ENCODE measurements at places on chromosomes 3 and 15. TPM values are rescaled to one million over a fixed set of nuclear protein-coding genes. Genes with fewer than 3 reads are reported as not detected.

- no peak for DNase-seq
Measured at GRCh38 chr3:119729996-119730395, 27.2 kb downstream of the CFAP91 start.

DNA sequence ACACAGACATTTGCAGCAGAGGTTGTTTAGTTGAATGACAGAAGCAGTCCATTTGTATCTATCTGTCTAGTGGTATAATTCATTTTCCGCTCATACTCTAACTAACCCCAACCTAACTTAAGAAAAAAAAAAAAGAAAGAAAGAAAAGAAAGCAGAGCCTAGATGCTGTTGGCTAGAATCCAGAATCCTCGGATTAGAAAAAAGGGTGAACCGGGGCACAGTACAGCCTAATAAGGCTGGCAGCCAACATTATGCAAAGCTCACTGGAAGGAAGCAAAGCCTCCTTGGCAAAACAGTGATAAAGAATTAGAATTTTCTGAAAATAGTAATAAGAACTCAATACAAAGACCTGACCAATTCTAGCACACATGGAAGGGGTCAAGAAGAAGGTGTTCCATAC, 640.8 kb downstream of the TUSC7 start:
- DNase-seq = no peak

GRCh38 chr3:10506696-10507095, 1.3 kb upstream of the ATP2B2 start:
- no peak for DNase-seq

- DNase-seq = no peak
Measured at GRCh38 chr3:94460931-94461330, 398.1 kb downstream of the NSUN3 start.

DNA sequence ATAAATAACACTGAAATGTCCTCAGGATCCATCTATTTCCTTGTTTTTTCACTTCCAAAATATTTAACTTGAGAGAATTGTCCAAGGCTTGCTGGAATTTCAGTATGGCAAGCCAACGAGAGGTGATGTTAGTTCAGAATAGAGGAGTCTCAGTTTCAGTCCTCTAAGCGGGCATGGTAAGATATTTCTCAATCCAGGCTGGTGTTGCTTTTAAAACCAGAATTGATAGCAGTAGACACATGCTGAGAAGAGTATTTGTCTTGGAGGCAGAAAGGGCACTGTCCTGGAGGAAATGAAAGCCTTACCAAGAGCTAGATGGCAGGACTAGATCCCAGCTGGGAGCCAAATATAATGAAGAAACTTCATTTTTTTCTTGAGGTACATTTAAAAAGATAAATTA, 23.1 kb downstream of the PHLDB2 start:
- no peak for DNase-seq

DNA sequence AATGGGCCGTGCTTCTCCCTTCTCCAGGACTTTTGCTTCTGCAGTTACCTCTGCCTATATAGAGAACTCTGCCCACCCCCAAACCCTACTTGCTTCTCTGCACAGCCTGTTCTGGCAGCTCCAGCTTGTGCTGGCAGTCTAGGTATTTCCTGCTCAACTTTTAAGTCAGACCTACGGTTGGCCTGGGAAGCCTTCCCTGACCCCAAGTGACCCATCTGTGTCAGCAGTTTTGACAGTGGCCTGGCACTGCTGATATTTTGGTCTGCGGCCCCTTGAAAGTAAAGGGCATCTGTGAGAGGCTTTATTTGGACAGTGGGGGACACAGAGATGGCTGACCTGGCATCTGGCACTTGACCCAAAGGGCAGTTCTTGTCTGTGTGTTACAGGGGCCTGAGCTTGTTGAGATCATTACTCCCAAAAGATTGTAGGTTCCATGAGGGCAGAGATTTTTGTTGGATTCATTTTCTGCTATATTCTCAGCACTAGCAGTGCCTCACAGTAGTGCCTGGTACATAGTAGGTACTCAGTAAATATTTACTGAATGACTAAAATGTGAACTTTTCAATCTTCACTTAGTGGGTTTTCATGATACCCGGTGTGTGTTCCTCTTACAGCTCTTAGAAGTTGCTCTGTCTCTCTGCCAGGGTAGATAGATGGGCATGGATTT, 55.2 kb upstream of the TRAK1 start:
- DNase-seq = no peak

GRCh38 chr3:136802481-136802996, 16.4 kb upstream of the SLC35G2 start:
- no peak for DNase-seq

DNA sequence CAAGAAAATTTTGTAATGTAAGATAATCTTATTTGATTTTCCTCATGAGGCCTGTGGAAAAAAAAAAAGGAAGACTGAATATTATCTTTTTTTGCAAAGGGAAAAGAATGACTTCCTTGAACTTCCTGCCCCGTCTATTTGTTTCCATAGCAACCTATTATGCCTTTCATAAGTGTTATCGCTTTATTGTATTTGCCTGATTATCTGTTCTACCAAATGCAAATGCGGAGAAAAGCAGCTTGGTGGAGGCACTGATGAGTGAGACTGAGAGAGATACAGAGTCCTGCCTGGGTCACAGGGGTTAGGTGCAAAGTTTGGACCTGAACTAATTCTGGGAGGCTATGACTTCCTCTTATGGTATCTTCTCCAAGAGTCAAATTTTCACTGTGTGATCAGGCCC, 334.0 kb upstream of the KCNMB2 start:
- DNase-seq = no peak

- peak; percentile 15 for DNase-seq
Measured at GRCh38 chr3:23004971-23005370, 198.2 kb upstream of the UBE2E2 start.

DNA sequence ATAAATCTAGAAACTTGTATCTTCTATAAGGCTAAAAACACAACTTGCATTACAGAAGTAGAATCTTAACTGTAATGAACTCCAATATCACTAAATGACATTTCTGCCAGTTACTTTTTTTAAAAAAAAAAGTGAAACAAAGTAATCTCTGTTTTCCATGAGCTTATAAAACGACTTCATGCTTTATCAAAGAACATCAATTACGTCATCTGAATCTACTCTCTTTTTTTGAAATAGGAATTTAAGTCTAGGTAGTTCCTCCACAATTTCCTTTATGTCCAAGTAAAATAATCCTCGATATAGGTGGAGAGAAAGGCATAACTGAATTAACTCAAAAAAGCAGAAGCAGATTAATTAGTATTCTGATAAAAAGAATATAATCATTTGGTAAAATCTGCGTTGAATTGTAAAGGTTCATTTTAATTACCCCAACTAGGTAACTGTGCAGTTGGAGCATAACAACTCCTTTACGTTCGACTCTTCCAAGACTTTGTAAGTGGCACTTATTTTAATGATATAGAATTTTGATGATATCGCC, 1.4 kb downstream of the UACA start:
- DNase-seq = no peak

DNA sequence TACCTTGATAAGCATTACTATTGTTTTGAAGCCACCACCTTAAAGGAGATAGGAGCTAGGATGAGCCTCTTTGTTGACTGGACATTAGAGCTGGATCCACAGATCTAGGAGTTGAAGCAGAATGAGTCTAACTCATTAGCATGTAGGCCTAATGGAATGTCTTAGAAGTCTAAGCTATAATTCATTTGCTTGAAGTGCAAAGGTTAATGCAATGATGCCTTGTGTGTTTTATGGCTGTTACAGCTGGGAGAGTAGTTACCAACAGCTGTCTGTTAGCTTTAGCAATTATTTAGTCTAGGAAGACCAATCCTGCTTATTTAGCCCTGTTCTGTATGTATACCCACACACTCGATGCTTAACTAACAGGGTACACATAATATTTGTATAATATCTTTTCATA, 419.3 kb downstream of the TUSC7 start:
- DNase-seq = no peak

- DNase-seq = no peak
Measured at GRCh38 chr3:157819270-157820156, 286.7 kb downstream of the SHOX2 start.

GRCh38 chr3:122294359-122294758, 30.7 kb upstream of the CSTA start:
- DNase-seq = no peak

DNA sequence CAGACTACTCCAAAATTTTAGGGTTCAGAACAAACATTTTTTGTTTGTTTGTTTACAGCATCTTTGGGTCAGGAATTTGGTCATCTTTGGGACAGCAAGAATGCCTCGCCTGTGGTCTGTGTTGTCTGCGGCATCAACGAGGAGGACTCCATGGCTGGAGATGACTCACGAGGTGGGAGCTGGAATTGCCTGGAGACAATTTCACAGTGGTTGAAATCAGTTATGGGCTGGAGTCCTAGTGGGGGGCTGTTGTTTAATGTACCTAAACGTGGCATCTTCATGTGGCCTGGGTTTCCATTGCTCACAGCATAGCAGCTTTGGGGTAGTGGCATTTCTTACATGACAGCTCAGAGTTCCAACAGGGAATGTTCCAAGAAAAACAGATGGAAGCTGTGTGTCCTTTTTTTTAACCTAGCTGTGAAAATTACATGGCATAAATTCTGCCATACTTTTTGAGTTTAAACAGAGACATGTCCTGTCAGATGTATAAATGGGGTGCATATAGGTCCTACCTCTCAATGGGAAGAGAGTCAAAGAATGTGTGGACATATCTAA, 507.3 kb upstream of the CBLB start:
- no peak for DNase-seq

DNA sequence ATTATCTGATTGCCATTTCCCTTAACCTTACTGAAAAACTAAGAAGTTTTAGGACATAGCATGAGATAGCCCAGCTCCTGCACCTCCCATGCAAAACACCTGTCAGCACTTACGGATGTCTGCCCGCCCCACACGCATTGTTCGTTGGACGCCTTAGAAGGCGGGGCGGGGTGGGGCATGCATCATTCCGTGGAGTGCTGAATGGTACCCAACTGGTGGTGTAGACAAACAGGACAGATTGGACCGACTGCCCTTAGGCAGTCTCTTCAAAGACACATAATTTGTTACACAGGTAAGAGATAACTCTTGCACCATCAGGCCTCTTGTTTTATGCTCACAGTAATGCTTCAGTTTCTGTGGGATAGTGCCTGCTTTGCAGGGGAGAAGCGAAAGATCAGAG, 93.8 kb downstream of the SMAD6 start:
- no peak for DNase-seq

GRCh38 chr15:81894061-81894460, 151.8 kb downstream of the MEX3B start:
- no peak for DNase-seq

GRCh38 chr3:122916580-122916979, 111.0 kb downstream of the SEMA5B start:
- DNase-seq = no peak

GRCh38 chr15:48177383-48177765, 721 bp downstream of the MYEF2 start:
- peak; percentile 48 for DNase-seq

DNA sequence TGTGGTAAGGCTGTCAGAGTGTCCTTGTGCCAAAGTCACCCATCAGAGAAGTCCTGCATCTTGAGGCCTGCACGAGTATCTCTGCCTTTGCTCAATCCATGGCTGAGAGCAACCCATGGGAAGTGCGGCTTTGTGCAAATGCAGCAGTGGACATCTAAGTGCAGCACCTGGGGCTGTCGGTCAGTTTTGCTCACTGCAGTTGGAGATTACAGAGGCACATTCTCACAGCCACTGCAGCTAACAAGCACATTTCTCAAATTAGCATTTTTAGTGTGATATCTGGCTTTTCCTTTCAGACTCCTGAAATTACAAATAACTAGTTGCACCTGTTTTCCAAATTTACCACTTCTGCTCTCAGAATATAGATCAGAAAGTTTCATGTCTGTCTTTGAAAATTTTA, 81.5 kb upstream of the DAZL start:
- DNase-seq = no peak

DNA sequence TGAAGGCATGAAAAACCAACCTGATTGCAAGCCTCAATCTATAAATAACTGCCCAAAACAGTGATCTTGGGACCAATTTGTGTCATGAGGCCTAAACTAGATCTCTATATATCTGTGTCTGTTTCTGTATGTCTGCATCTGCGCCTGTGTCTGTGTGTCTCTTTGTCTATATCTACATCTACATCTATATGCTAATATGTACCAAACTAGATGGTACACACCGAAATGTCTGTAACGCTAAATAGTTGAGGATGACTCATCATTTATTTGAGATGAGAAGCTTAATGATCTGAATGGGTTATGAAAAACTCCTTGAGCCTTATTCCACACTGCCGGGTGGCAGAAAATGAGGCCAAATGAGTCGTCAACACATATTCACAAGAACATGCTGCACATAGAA, 982.3 kb downstream of the ROBO2 start:
- no peak for DNase-seq

- DNase-seq = no peak
Measured at GRCh38 chr3:12810961-12811360, 14.5 kb downstream of the CAND2 start.

DNA sequence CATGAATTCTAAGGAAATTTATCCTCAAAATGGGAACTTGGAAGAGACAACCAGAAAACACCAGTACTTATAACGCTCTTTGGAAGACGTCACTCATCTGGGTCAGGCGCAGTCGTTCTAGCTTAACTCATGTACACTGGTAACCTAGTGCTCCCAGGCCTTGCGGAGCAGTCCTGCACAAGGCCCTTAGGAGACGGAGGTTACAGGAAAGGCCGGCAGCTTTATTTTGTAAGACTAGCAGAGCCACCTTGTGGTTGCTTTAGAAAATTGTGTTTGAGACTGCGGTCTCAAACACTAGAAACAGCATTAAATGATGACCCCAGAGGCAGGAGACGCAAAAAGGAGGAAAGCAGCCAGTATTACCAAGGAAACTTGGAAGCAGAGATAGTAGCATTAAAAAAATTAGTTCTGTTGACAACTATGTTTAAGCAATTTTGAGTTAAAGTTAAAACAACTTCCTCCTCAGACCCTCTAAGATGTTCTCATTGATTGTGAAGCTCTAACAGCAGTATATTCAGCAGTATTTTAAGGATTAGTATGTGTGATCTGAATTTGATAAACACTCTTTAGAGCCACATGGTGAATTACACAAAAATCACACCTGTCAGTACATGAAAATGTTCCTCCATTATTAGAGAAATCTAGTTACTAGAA, 141.9 kb upstream of the C2CD4B start:
- DNase-seq = peak; percentile 87

DNA sequence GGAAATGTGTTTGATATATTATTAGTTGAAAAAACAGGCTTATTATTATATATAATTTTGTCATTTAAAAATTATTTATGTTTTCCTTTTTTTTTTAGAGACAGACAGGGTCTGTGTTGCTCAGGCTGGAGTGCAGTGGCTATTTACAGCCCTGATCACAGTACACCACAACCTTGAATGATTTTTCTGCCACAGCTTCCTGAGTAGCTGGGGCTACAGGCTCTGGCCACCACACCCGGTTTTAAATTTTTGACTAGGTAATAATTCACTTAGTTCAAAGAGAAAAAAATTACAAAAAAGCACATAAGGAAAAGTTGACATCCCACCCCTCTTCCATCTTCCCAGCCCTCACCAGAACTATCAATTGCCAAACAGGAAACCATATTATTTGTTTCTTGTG, 4.7 kb upstream of the CEMIP start:
- DNase-seq = peak; percentile 6

- DNase-seq = no peak
Measured at GRCh38 chr3:119990888-119991287, 103.4 kb downstream of the GSK3B start.

- no peak for DNase-seq
Measured at GRCh38 chr3:180036092-180036670, 556 bp downstream of the PEX5L start.

NR1I2 gene
- polyA plus RNA-seq = not detected

ALDH1A2 gene
- 0.25 TPM for polyA plus RNA-seq

PLA2G4B gene
- 2.7 TPM for polyA plus RNA-seq

ZNF710 gene
- polyA plus RNA-seq = 7.2 TPM

SPRED1 gene
- 5.5 TPM for polyA plus RNA-seq

DCUN1D1 gene
- polyA plus RNA-seq = 17.4 TPM

Data from A549 (cell line).